CD4-positive, alpha-beta T cell treated with Interleukin-12 subunit alpha and Interleukin-12 subunit beta, for 1 hour (primary cell): ENCODE measurements at places on chromosomes 2 and 18.

- no peak for DNase-seq
Measured at GRCh38 chr2:146541896-146542295, 1302.9 kb upstream of the ACVR2A start.

GRCh38 chr18:2920546-2921343 is 73.9 kb downstream of the EMILIN2 start:
- DNase-seq = no peak

DNA sequence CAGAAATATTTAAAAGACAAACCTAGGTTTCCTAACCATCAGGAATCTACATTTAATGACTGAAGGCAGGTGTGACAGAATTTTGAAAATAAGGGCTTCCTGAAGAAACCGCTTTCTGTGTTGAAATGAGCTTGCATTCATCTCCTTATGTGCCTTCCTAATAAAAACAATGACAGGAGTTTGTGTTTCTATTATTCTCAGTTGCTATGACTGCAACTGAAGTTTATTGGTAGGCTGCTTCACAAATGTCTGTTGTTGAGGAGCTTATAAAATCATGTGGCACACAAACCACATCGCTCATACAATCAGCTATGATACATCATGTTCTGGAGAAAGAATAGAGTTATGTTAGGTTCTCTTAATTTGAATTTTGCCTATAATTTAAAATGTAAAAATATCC is 362.7 kb upstream of the SLC8A1 start:
- no peak for DNase-seq

DNA sequence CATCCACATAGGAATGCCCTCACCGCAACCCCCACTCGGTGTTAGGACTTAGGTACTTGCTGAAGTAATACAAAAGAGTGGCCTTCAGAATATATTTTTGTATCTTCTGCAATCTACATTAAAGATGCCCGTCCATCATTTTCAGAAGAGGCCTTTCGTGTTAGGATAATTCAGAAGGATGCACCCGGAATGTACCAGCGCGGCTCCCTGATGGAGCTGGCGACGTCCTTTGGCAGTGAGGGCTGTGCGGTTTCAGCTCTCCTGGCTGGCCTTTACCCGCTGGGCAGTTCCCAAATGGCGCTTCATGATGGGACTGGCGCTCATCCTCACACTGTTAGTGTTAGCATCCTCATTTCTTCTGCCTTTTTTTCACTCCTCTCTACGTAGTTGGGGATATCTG is 15.3 kb downstream of the TWIST2 start:
- no peak for DNase-seq

DNA sequence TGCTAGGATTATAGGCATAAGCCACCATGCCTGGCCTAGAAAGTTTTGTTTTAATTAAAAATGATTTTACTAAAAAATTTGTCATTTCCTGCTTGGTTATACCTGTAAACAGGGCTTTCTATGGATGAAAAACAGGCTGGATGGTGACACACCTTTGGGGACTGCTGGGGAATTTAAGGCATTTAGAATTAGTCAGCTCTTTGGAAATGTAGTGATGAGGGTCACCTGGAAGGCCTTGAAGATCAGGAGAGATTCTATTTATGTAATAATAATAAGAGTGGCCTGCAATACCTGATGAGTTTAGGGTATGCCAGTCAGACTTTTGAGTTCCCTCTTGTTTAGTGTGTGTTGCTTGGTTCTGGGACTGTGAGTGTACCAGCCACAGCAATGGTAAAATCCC is 51.1 kb downstream of the RALBP1 start:
- DNase-seq = no peak

DNA sequence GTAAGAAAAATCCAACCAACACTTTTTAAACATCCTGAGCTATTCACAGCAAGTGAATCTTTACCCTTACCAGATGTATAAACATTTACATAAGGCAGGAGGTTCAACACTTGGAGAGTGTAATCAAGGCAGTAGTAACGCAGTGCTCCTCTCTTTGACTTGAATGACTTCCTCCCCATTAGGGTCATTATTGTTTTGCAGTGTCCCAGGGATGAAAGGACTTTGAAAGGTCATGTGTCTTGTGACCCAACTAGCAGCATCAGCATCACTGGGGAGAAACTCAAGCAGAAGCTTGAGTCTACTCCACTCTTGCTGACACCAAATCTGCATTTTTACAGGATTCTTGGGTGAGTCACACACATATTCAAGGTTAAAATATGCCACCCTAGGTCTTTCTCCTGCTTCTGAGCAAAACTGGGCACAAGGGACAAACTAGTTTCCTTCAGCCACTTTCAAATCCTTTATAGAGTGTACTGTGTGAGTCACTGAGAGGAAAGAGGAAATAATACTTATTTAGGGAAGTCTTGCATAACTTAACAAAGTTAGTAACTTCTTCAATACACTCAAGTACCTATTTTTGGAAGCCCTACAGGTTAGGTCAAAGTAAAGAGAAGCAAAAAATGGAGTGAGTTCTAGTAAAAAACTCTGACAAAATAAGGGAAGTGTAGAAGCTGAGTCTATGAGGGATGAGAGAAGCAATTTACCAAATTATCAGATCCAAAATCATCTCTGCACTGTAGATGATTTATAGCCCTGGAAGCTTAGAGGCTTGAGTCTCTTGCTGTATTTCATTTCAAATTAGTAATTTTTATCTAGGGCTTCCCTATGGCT is 51.0 kb upstream of the EML4 start:
- DNase-seq = peak; percentile 42

- no peak for DNase-seq
Measured at GRCh38 chr2:101146535-101146934, 4.6 kb downstream of the TBC1D8 start.

- no peak for DNase-seq
Measured at GRCh38 chr18:55396979-55397378, 191.0 kb downstream of the TCF4 start.

- DNase-seq = no peak
Measured at GRCh38 chr2:24163601-24164000, 11.3 kb upstream of the FAM228A start.

DNA sequence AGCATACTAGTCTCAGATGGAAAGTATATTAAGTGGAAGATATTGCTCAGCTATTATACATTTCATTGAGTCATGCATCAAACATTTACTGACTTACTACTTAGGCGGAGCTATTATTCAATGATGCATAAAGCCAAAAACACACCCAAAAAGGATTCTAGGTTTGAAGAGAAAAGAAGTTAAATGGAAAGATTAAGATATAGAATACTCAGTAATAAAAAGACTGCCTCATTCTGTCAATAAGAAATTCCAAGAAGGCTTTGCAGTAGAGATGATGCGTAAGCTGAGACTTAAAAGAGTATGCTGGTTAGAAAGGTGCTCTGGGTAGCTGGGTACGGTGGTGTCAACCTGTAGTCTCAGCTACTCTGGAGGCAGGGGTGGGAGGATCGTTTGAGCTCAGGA is 27.6 kb downstream of the STK17B start:
- no peak for DNase-seq

DNA sequence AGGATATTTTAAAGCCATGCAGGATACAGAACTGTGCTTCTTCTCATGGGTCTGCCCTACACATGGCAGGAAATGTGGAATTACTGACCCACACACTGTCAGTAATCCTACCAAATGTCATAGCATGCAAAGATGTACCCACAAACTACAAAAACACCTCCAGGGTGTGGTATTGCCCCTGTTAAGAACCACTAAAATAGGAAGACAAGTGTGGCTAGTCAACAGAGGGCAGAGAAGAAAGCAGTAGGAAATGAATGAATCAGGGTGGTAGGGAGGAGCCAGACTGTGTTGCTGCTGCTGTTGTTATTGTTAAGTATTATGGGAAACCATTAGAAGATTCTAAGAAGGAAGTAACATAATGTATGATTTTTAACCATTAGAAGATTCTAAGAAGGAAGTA is 556.7 kb upstream of the ACVR2A start:
- DNase-seq = peak; percentile 63

GRCh38 chr2:18346874-18347273 is 213.6 kb downstream of the RDH14 start:
- DNase-seq = no peak

DNA sequence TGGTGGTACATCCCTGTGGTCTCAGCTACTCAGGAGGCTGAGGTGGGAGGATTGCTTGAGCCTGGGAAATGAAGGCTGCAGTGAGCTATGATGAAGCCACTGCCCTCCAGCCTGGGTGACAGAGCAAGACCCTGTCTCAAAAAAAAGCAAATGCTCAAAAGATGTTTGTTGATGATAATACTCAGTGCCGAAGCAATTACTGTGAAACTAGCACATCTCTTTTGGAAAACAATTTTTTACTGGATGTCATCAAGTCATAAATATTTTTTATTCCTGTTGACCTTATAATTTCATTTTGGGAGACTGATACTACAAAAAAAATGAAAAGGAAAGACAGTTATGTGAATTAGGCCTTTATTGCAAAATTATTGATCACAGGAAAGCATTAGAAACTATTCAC is 34.5 kb upstream of the FHOD3 start:
- no peak for DNase-seq

GRCh38 chr2:9146646-9147045 is 60.0 kb upstream of the ASAP2 start:
- no peak for DNase-seq

GRCh38 chr18:78766651-78767533 is 212.7 kb upstream of the SALL3 start:
- DNase-seq = no peak

DNA sequence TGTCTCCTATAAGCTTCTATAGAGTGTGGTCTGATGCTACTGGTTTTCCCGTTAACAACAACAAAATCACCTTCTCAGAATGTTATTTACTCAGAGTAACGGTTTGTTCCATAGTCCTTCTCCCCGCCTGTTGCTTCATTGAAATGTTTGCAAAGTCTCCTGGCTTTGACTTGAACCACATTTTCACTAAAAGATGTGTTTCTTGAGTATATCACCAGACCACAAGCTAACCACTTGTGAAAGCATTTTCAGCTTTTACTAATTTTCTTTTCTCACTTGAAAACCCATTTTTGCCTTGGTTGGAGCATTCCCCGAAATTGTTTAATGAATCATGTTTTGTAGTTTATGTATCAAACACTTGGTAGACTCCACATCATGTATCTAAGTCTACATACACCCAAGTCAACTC is 121.2 kb downstream of the DPP4 start:
- peak; percentile 38 for DNase-seq

GRCh38 chr18:11578799-11579198 is 30.6 kb upstream of the SLC35G4 start:
- no peak for DNase-seq

- no peak for DNase-seq
Measured at GRCh38 chr18:76886112-76886511, 63.8 kb downstream of the ZNF236 start.

- DNase-seq = peak; percentile 17
Measured at GRCh38 chr2:9735335-9735734, 104.5 kb upstream of the YWHAQ start.

DNA sequence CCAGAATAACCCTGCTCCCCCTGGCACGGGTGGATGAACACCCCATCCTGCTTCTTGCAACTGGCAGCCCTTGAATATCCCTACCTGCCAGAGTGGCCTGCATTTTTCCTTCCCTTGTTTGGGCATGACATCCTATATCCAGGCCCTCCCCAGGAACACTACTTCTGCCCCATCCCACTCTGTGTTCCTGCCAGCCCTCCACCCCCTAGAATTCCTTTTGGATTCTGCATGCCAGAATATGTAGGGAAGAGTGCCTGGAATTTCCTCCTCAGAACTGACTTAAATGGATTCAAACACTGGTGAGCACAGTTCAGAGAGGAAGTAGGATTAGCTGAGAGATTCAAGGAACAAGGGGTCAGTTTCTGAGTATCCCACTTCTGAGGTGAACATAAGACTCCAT is 123.5 kb upstream of the PELI1 start:
- DNase-seq = no peak

DNA sequence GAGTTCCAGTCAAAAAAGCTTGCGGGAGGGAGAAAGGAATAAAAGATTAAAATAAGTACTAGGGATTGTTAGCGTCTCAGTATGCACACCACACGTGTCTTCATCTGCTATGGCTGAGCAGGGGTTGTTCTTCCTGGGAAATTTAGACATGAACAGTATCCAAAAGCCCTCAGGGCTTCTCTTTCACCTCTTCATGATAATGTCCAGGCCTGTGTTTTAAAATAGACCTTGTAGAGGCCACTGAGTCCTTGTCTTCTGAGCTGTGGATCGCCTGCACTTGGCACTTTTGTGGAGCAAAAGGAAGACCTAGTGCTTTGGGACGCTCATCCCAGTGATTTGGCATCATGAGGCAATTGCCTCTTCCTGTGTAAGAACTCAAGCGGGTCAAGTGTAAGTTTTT is 52.4 kb downstream of the CFAP221 start:
- DNase-seq = no peak

GRCh38 chr2:191754103-191754502 is 76.2 kb downstream of the NABP1 start:
- no peak for DNase-seq

DNA sequence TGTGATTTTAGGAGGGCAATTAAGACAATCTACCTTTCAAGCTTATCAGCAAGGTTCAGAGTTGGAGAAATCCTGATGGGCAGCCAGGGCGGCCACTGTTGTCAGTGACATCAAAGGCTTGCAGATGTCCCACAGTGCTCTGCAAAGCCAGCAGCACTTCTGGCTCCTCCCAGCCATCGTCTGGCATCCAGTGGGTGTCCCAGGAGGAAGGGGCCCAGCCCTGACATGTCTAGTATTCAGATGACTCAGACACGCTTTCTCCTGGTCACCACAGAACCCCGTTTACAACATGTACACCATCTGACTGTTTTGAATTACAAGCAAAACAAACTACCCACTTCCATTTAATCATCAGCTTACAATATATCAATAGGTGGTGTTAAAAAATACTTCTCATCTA is 61.4 kb downstream of the CYRIA start:
- no peak for DNase-seq

GRCh38 chr2:16013359-16013911 is 73.1 kb downstream of the MYCN start:
- DNase-seq = no peak

GRCh38 chr2:160114020-160114419 is 51.6 kb upstream of the PLA2R1 start:
- DNase-seq = no peak
